M059J (cell line): ENCODE measurements at places on chromosomes 6 and 20.
A peak's percentile ranks its signal among the peaks of the same experiment; 100 is the strongest.

DNA sequence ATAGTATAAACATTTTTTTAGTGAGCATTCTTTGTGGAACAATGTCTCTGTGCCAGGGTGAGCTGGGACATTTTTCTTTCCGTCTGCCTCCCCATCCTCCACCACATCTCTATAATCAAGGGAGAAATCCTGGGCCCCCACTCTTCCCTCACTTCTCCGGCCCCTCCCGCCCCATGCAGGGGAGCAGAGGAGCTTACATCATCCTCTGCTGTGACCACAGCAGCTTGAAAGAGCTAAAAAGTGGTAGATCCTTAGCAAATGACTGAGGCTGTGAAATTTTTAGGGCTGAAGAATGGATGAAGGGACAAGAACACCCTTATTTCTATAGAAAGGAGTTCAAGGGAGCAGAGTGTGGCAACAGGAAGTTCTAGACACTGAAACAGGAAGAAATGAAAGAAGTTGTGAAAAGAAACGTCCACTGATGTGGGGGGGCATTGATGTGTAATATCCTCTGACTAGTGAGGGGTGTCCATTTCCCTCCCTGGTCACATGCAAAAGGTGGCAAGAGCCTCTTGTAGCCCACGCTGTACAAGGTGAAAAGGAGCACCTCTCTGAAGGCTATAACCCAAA is 380.3 kb upstream of the JARID2 start:
- no peak for DNase-seq

DNA sequence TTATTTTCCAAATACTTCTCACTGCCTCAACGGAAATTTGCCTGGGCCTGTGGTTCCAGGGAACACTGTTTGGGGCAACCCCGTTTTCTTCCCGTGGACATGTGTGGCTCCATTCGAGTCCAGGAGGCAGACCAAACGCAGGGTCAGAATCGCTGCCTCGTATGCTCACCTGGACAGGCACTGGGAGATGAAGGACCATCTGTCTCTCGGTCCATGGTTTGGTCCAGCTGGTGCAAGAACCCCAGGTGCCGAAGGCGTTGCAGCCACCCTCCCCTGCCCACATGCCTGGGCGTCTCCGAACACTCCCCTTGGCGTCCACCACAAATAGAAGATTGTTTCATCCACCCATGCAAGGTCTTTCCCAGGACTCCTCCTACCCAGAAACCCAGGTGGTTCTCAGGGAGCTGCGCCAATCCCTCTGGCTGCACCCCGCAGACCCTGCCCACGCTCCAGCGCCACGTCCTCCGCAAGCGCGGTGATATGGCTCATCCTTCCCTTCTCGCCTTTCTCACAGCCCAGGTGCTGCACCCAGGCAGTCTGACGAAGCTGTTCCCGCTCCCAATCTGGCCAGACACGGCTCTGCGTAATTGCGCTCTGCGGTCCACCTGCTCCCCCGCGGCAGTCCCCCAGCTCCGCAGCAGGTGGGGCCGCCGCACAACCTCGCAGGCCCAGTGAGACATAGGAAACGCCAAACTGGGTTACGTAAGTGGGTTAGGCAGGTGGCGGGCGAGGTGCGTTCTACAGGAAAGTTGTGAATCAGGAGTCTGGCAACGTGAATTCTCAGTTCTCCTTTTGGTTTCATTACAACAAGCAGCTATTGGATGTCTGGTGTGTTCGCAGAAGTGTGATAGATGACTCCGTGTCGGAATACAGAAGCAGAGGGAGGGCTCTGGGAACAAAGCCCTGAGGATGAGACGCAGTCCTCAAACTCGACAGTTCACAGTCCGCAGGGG is 146.2 kb upstream of the ECI2 start:
- peak; percentile 50 for DNase-seq

DNA sequence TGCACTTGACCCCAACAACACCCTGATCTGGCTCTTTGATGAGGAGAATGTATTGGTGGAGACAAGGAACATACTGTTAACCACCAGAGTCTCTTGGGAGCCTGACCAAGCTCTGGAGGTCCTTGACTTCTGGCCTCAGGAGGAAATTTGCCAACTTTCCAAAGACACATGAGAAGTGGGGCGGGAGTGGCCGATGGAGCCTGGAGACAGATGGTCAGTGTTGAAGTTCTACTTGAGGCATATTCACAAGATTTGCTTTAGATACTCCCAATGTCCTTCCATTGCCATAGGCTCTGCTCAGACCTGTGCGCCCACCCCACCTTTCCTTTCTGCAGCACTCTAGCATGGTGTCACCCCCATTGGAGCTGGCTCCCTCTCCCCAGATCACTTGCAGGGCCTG is 241.0 kb downstream of the SLC24A3 start:
- DNase-seq: no peak

- no peak for DNase-seq
Measured at GRCh38 chr20:61430228-61430624, 178.2 kb downstream of the CDH4 start.
